ENCODE measurements at places on chromosomes 2 and 18. TPM values are rescaled to one million over a fixed set of nuclear protein-coding genes. Genes with fewer than 3 reads are reported as not detected.

DNA sequence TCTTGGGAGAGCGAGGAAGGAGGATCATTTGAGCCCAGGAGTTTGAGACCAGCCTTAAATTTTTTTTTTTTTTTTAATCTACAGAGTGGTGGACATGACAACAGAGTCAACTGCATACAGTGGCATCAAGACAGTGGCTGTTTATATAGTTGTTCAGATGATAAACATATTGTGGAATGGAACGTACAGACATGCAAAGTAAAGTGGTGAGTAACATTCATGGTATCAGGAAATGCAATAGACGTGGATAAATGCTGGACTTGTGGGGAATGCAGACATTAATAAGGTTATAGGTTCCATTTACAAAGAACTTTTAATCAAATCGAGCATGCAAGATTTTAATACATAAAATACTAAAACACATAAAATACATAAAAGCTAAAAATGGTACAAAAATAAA is 11.9 kb downstream of the WDR43 start:
- no peak for DNase-seq

DNA sequence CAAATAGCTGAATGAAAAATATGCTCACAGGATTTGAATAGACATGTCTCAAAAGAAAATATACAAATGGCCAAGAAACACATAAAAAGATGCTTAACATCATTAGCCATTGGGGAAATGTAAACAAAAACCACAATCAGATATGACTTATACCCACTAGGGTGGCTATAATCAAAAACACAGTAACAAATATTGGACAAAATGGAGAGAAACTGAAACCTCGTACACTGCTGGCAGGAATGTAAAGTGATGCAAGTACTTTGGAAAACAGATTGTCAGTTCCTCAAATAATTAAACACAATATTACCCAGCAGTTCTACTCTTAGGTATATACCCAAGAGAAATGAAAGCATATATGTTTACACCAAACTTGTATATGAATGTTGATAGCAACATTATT is 213.0 kb downstream of the PHLPP1 start:
- DNase-seq: no peak

DNA sequence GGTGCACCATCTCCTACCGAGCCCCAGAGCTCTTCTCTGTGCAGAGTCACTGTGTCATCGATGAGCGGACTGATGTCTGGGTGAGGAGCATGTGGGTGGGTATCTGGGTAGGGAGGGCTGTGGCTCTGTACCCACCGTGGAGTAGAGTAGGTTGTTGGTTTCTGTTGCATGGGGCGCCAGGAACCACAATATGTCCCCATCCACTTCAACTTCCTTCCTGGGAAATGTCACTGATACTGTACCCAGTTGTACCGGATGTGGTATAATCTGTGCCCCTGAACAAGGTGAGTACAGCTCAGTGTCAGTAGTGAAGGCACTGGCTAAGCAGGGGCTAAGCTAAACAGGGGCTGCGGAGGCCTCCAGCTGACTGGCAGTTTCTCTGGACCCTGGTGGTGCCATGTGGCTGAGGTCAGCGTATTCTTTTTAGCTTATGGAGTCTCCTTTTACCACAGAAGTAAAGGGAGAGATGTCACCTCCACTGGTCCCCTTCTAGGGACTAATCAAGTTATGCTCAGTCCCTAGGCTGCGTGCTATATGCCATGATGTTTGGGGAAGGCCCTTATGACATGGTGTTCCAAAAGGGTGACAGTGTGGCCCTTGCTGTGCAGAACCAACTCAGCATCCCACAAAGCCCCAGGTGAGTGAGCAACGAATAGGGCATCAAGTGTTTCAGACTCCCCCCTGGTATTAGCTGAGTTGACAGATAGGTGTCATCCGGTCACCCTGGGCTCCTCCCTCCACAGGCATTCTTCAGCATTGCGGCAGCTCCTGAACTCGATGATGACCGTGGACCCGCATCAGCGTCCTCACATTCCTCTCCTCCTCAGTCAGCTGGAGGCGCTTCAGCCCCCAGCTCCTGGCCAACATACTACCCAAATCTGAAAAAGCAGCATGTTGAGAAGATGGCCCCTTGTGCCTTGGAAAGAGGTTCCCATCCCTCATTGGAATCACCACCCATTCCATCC is 2.7 kb downstream of the STK16 start:
- DNase-seq: no peak

- DNase-seq: no peak
These were observed 329.3 kb downstream of the ETAA1 start for GRCh38 chr2:67726416-67726815.

DNA sequence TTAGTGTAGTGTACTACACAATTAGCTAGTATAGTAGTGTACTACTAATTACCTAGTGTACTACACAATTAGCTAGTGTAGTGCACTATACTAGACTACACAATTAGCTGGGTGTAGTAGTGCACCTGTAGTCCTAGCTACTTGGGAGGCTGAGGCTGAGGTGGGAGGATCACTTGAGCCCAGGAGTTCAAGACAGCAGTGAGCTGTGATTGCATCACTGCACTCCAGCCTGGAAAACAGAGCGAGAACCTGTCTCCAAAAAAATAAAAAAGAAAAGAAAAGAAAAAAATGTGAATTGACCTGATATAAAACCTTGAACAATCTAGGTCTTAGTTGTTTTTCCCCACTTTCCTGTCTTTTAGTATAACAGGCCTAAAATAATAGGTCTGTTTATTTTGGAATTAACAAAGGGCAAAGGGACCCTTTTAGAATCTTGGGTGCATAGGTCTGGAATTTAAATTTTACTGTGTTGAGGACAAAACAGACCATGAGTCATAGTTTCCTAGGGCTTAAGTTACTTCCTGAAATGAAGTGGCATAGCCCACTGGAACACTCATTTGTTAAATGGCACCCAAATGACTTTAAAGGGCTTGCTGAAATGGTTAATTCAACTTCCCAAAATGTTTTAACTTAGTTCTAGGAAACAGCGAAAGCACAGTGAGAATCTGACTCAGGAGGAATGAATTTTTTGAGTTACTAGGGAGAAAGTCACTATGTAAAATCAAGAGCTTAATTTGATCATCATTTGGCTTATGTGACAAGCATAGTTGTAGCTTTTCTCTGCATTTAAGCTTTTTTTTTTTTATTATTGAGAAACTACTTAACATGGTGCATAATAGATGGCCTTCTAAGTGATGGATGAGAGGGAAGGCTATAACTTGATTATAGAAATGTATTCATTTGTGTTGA is 50.7 kb upstream of the ARL5A start:
- no peak for DNase-seq

The MGAT4A gene
- total RNA-seq: 0.38 TPM

The KRTCAP3 gene
- total RNA-seq: 3.2 TPM

The UGT1A9 gene
- total RNA-seq: not detected

The CNOT9 gene
- 41.6 TPM for total RNA-seq

DNA sequence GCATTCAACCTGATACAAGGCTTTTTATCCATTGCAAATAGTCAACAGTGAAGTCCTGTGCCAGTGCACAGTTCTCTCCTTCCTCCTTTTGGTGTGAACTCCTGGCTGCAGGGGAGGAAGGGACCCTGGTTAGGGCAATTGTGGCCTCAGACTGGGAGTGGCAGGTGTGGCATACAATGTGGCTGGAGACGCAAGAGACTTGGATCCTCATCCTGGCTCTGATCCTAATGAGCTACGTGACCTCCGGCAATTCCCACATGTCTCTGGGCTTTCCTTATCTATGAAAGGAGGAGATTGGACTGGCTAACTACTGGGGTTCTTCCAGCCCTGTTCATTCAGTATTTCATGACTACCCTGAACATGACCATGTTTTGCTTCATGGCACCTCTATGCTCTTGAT is 10.5 kb upstream of the IL1A start:
- DNase-seq: no peak

GRCh38 chr18:13159579-13159978 is 59.0 kb upstream of the LDLRAD4 start:
- no peak for DNase-seq

- DNase-seq: no peak
These were observed 239.7 kb upstream of the RASGRP3 start for GRCh38 chr2:33236482-33237385.

The GAL3ST2 gene
- total RNA-seq: not detected

GRCh38 chr2:137155356-137156104 is 390.2 kb downstream of the THSD7B start:
- DNase-seq: no peak

DNA sequence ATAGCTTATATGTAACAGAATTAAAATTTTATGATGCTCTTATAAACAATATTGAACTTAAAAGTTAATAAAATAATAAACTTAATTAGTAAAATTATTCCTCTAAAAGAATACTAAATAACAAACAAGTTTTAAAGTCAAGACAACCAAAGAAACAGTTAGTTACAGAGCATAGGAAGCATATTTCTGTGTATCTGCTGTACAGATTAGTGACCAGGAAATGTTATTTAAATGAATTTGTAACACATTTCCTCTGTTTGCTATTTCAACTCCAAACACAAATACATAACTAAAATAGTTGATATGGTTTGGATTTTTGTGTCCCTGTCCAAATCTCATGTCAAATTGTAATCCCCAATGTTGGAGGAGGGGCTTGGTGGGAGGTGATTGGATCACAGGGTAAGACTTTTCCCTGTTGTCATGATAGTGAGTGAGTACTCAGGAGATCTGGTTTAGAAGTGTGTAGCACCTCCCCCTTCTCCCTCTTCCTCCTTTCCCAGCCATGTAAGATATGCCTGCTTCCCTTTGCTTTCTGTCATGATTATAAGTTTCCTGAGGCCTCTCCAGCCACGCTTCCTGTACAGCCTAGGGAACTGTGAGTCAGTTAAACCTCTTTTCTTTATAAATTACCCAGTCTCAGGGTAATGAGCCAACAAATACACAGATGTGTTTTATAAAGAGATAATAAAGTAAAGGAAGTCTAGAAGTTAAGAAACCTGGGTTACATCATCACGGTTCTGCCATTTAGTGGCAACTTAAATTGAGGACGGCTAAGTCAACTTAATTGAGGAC is 51.8 kb downstream of the ROCK2 start:
- DNase-seq: no peak

- peak; percentile 60 for DNase-seq
These were observed 162.7 kb downstream of the DYSF start for GRCh38 chr2:71615767-71616730.

The KLHL30 gene
- 1.2 TPM for total RNA-seq

DNA sequence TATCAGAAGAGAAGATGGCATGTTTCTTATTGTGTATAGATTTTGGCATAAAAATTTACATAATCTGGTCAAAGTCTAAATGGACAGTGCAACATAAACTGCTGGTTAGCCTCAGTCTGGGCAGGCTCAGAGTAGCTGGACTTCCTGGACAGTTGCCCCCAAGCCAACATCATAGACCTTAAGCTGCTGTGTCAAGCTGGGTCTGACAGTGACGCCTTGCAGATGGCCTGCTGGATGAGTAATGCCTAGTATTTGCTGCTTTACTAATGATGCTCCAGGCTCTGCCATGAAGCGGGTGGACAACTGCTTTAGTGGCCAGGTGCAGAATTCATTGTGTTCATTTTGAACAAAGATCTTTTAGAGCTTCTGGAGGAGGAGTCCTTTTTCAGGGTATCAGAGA is 603.7 kb upstream of the ZEB2 start:
- DNase-seq: no peak

DNA sequence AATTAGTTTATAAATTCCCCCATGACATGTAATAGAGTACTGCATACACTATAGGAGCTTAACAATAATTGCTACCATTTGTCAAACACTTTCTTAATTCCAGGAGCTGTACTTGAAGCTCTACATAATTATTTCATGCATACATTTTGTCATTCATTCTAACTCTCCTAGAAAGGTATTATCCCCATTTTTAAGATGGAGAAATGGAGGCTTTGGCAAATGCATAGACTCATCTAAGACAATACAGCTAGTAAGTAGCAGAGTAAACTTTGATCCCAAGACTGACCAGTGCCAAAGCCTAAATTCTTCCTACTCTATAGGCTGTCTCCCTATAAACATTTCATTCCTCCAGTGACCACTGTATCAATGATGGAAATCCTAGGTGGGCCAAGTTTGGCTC is 42.6 kb upstream of the TMEM247 start:
- no peak for DNase-seq

The CHN1 gene
- 23.7 TPM for total RNA-seq

The PDE1A gene
- 1.5 TPM for total RNA-seq

- no peak for DNase-seq
These were observed 31.5 kb upstream of the TMBIM1 start for GRCh38 chr2:218323526-218324472.

DNA sequence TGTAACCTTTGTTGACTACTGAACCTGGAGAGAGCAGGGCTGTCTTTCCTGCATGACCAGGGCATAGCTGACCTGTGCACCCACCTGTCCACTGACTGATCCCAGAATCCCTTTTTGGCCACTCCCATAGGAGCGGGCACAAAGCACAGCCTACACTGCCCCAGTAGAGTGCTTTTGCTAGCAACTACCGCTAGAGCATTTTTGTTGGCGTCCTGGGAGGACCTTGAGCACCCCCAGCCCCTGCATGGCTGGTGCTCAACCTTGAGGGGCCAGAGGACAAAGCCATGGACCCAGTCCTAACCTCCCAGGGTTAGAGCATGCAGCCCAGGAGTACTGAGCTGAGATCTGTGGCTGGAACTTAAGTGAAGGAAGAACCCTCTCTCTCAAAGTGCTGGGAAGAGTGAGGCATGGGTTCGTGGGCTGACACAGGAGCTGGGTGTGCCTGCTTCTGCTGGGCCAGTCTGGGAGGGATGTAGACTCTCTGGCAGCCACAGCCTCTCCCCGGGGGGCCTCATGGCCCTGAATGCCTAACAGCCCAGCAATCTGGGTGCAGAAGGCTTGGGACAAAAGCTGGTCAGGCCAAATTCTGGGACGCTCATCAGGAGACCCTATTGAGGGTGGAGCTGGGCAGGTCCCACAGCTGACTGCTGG is 140.0 kb downstream of the GALNT1 start:
- DNase-seq: no peak

The GPR55 gene
- total RNA-seq: not detected

- no peak for DNase-seq
These were observed 132.0 kb downstream of the TMEM182 start for GRCh38 chr2:102893870-102894269.

- no peak for DNase-seq
These were observed 5.1 kb downstream of the KIF3C start for GRCh38 chr2:25976983-25977741.

DNA sequence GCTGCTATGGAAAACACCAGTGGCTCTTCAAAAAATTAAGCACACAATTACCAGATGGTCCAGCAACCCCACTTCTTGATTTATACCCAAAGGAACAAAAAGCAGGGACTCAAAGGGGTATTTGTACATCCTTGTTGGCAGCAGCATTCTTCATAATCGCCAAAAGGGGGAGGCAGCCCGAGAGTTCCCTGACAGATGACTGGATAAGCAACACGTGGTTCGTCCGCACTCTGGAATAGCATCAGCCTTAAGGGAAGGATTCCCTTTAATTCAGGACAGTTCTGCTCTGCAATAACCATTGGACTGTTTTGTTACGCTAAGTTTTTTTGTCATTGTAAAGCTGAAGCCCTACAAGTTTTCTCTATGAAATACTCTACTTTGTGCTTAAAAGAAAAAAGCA is 76.7 kb upstream of the TWIST2 start:
- no peak for DNase-seq

GRCh38 chr18:63040788-63041410 is 278.7 kb downstream of the BCL2 start:
- no peak for DNase-seq

The MLPH gene
- 22.5 TPM for total RNA-seq

The SP140L gene
- total RNA-seq: 24.2 TPM

- DNase-seq: no peak
These were observed 9.1 kb downstream of the NDUFS1 start for GRCh38 chr2:206150168-206150567.

The CCDC85A gene
- total RNA-seq: 1.5 TPM

- DNase-seq: no peak
These were observed 658.2 kb downstream of the NUP35 start for GRCh38 chr2:183782436-183782835.

Data from osteocyte (in vitro differentiated cells).